ENCODE measurements at places on chromosomes 4 and X. TPM values are rescaled to one million over a fixed set of nuclear protein-coding genes. Genes with fewer than 3 reads are reported as not detected.

DNA sequence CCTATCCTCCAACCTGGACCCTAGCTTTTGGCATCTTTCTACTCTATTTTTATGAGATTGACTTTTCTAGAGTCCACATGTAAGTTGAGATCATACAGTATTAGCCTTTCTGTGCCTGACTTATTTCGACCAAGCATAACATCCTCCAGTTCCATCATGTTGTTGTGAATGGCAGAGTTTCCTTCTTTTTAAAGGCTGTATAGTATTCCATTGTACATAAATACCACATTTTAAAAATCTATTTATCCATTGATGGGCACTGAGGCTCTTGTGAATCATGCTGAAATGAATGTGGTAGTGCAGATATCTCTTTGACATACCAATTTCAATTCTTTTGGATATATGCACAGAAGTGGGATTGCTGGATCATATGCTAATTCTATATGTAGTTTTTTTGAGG lies 40.3 kb upstream of the STIM2 start:
- no peak for DNase-seq

PAGE2 gene
- total RNA-seq, result not detected

BMP15 gene
- total RNA-seq, result not detected

- no peak for DNase-seq
Measured at GRCh38 chr4:4782969-4783368, 76.5 kb upstream of the MSX1 start.

TNIP2 gene
- 61.3 TPM for total RNA-seq

DNA sequence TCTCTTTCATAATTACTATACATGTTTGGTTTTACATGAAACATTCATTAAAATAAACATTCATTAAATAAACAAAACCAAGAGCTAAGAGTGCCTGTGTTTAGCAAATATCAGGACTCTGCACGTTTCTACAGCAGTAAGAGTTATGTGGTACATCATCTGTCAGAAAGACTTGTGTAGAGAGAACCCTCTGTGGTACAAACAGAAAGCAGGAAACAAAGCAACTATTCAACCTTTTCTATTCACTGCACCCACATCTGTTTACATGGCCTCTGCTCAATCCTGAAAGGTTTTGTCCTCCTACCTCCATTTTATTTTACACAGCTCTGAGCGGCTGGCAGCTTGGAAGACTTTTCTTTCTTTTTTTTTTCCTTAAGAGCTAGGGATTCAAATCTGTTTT lies 90.7 kb upstream of the PCDH18 start:
- no peak for DNase-seq

- DNase-seq, result no peak
Measured at GRCh38 chr4:77415689-77416088, 189.9 kb upstream of the CXCL13 start.

DNA sequence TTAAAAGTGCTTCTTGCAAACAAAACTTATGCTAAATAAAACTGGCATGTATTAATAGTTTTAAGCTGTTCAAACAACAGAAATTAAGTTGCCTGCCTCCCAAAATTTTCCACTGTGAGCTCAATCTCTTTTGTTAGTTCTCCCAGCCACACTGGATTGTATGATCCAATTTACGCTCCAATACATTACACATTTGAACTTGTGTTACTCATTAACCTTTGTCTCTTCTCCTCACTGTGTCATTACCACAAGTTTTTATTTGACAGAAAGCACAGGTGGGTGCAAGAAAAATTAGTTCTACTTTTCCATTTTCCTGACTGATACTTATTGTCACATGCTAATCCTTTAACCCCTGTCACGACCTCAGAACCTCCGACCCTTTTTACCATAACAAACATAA lies 55.5 kb downstream of the SHISA3 start:
- DNase-seq, result no peak

- DNase-seq, result no peak
Measured at GRCh38 chrX:1803741-1804140, 188.9 kb downstream of the ASMT start.

IQCM gene
- 3.4 TPM for total RNA-seq

DNA sequence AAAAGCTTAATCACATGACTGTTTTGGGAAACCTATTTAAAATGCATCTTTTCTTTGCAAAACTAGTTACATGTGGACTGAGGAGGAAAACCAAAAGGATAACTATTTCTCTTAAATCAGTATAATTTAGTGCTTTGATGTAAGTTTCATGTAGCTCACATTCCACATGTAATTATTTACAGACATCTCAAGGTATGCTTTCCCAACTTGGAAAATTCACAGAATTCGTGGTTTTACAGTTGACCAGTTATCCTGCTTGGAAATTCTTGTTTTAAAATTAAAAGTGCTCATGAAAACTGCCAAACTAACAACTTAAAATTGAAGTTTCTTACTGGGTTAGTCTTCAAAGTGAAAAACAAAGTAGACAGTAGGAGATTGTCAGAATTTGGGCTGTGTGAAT lies 52.4 kb downstream of the EDNRA start:
- DNase-seq, result no peak

GRCh38 chr4:83582289-83582785 lies 46.4 kb downstream of the GPAT3 start:
- peak; percentile 81 for DNase-seq

DNA sequence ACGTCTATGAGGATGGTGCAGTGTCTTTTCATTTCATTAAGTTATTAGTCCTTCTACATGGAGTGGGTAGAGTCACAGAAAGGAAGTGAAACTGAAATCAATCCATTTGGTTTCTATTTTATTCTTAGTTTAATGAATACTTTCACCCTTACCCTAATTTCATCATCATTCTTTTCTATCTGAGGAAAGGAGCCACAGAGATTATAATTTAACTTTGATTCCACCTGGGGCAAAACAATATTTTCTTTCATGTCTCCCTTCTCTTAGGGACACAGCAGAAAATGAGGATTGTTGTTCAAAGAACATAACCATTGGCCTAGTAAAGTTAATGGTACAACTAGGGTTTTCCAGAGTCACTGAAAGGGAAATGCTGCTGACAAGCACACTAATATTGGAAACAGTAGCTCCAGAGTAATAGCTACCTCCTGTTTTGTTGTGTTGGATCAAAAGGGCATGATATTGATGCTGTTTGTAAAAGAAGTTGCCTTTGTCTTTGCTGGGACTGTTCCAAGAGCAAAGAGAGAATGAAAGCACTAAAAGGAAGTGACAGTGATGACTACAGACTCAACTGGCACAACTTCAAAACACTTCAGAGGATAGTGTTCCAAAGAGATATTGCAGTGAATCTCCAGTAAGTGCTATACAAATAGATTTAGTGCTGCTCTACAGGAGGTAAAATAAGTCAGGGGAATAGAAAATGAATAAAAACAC lies 247.1 kb upstream of the PITX2 start:
- DNase-seq, result no peak

- DNase-seq, result no peak
Measured at GRCh38 chrX:6448003-6448402, 86.9 kb downstream of the VCX3A start.

DNA sequence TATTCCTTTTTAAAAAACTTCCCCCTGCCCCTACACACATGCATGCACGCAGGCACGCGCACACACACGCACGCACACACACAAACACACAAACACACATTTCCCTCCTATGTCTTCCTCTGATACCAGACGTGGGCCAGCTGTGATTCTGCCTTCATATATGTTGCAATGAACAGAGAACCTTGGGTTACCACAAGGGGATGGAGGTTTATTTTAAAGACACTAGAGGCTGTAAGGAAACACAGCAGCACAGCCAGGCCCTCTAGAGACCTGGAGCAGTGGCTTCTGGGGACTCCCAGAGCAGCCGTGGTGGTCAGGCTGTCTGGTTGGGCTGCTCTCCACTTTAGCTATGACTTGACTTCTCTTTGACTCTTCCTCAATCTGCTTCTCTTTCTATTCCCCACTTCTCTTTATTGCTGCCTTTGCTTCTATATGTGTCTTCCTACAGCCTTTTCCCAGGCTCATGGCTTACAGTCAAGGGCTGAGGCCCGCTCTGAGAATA lies 3.2 kb upstream of the TLR10 start:
- DNase-seq, result no peak

DNA sequence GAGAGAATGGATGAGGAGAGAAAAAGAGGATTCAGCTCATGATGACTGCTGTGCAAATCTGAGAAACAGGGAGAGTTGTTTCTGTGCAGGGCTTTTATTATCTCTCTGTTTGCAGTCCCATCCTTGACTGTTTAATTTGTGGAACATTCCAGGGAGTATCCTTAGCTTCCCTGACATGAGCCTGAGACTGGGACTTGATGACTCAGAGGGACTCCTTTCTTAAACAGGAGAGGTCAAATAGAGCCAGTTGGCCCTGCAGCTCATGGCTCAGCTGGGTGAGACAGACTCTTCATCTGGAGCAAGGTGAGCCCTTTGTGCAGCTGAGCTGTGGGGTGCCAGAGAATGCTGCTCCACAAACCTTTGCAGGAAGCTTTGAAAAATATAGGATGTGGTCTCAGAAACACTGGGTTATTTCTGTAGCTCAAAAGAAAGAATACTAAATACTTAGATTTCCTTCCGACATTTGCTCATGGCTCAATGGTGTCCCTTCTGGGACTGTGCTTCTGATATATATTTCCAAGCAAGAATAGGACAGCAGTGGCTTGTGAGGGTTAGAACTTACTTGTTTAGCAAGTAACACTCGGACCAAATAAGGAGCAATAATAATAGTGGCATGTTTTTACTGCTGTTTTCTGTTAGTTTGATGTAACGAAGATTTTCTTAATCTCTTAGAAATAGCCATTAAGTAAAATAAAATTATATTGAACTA lies 14.5 kb downstream of the ARHGAP24 start:
- no peak for DNase-seq

CENPE gene
- 9.8 TPM for total RNA-seq

DNA sequence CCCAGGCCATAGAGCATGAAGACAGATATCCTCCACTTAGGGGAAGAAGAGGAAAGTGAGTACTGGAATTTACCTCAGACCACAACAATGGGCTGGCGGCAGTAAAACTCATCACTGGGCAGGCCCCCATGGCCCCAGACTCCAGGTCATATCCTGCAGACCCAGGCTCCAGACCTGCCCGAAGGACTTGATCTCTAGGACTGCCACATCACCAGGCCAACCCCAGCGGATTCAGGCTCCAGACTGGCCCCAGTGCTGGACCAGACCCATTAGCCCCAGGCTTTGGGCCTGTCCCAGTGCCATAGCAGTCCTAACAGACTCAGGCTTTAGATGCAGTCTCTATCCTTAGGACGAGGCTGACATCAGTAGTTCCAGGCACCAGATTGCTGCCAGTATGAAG lies 190.6 kb downstream of the DLG3 start:
- DNase-seq, result no peak

DNA sequence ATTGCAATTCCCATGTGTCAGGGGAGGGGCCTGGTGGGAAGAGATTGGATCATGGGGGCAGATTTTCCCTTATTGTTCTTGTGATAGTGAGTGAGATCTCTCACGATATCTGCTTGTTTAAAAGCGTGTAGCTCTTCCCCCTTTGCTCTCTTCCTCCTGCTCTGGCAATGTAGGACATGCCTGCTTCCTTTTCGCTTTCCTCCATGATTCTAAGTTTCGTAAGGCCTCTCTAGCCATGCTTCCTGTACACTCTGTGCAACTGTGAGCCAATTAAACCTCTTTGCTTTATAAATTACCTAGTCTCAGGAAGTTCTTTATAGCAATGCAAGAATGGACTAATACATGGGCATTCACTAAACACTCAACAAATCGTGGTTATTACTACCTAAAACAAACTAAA lies 37.2 kb upstream of the PAPSS1 start:
- no peak for DNase-seq

DNA sequence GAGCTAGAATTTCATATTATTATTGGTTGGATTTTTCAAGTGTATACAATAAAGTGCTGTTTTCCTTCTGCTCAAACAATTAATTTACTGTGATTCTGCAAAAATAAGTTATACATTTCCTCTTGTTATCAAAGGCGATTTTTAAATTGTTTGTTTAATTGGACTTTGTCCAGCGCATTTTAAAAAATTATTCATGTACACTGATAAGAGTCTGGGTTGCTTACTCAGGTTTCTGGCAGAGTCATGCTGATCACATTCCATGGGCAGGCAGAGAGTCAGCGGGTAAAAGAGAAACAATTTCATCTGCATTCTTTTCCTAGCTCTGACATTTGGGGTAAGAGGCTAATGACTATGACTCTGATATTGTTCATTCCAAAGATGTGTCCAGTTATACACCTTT lies 8.9 kb downstream of the FAT4 start:
- no peak for DNase-seq

GRCh38 chr4:37763831-37764230 lies 62.7 kb upstream of the PGM2 start:
- DNase-seq, result no peak

RNF150 gene
- total RNA-seq, result 6.9 TPM

GRCh38 chr4:30525662-30526315 lies 194.4 kb upstream of the PCDH7 start:
- DNase-seq, result no peak

GRCh38 chrX:106201502-106202178 lies 33.5 kb downstream of the PWWP3B start:
- DNase-seq, result no peak

POU3F4 gene
- not detected for total RNA-seq

TEX13B gene
- not detected for total RNA-seq

DNA sequence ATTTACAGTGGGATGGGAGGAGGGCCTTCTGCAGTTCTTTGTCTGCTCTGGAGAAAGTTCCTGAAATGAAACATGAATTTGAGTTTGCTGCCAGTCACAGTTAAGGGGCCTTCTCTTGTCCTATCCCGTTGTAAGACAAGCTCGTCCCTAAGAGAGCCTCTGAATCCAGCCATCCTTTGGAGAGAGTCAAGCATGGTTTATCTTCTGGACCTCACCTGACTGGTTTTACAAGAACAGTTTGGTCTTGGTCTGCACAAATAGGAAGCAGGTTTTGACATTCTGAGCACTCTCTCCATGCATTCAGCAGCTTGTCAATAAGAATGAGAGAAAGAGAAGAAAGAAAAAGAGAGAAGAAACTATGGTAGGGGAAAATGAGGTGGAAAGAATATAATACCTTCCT lies 20.4 kb upstream of the TENM3 start:
- no peak for DNase-seq

DNA sequence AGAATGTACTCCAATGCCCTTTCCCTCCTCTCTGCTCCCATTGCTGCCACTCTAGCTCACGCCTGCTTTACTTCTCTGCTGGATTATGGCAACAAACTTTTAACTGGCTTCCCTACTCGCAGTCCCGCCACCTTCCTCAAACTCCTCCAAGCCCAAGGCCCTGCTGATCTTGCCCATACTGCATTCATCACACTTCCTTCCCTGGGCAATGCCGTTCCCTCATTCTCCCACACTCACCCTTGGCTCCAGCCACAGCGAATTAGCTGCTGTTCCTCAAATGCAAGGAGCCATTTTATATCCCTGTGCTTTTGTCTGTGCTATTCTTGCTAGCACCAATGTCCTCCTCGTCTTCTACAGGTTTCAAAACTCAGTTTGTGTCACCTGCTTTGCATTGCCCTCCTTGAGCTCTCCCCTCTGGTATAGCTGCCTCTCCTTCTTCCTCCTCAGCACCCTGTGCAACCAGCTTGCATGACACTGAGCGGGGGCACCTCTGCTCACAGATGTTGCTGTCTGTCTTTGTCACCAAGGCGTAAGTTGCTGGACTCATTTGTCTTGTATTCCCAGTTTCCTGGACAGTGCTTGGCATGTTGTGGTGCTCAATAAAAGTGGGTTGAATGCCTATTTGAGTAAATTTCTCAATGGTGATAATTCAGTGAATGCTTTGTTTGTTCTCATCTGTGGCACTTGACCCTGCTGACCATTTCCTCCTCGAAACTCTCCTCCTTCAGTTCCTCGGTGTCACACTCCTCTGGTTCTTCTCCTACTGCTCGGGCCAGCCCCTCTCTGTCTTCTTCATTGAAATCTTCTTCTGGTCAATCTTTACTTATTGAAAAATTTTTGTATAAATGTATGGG lies 22.4 kb upstream of the MGST2 start:
- DNase-seq, result no peak

GABRG1 gene
- not detected for total RNA-seq

Measured in colonic mucosa (tissue), 4 donors.